ENCODE measurements at places on chromosomes 16 and 17. TPM values are rescaled to one million over a fixed set of nuclear protein-coding genes. Genes with fewer than 3 reads are reported as not detected.

DNA sequence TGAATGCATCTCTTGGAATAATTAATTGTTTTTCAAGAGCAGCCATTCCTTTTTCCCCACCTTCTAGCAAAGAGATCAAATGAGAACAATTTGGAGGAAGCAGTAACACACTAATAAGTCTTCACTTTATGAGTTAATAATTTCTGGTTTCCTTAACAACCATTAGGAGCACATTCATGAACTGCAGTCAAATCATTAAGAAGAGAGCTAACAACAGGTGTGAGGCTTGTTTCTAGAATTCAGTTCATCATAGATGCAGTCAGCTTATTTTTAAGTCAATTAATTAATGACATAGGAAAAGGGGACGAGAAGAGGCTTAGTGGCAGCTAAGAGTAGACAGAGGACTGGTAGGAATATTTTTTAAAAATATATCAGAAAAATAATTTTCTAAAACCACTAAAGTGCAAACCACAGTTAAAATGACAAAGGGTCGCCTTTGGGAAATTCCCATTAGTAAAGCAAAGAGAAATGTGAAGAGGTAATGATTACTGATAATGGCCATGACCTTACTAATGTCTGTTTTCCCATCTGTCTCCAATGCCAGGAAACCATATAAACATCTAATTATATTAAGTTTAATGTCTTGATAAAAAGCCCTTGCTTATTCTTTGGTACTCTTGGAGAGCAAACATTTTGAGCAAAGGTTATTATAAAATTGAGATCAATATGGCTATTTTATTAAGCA lies 184.2 kb downstream of the KCNJ2 start:
- DNase-seq, result no peak

GRCh38 chr17:80842456-80843013 lies 149.1 kb upstream of the CHMP6 start:
- no peak for DNase-seq

- DNase-seq, result no peak
These were observed 73.5 kb upstream of the DNAJA2 start for GRCh38 chr16:47046726-47047523.

GRCh38 chr17:55434721-55435120 lies 13.1 kb upstream of the MMD start:
- DNase-seq, result no peak

- DNase-seq, result peak; percentile 68
These were observed 885 bp upstream of the SLC35B1 start for GRCh38 chr17:49708515-49709183.

GRCh38 chr17:37360632-37361031 lies 15.2 kb upstream of the C17orf78 start:
- no peak for DNase-seq

- DNase-seq, result no peak
These were observed 35.0 kb downstream of the MAPT start for GRCh38 chr17:45929344-45929743.

GRCh38 chr17:9557857-9558256 lies 17.8 kb downstream of the STX8 start:
- DNase-seq, result no peak

- DNase-seq, result no peak
These were observed 164.5 kb downstream of the NTN1 start for GRCh38 chr17:9185688-9186284.

NGFR gene
- total RNA-seq, result 9.6 TPM

KRTAP4-6 gene
- not detected for total RNA-seq

KRTAP1-1 gene
- not detected for total RNA-seq

CSH2 gene
- not detected for total RNA-seq

KCNG4 gene
- total RNA-seq, result not detected

STH gene
- not detected for total RNA-seq

ZNF385C gene
- total RNA-seq, result 3.1 TPM

CNGB1 gene
- total RNA-seq, result not detected

All from H9 (cell line).